ENCODE measurements at places on chromosomes 2 and 18. TPM values are rescaled to one million over a fixed set of nuclear protein-coding genes. Genes with fewer than 3 reads are reported as not detected.

Gene GALNT3
- 0.72 TPM for polyA plus RNA-seq

Gene RDH14
- 24.6 TPM for polyA plus RNA-seq

Gene ARHGAP28
- polyA plus RNA-seq = 25.2 TPM

Gene EPHA4
- 15.1 TPM for polyA plus RNA-seq

Gene KLHL41
- 3,386 TPM for polyA plus RNA-seq

Gene PDK1
- polyA plus RNA-seq = 14.7 TPM

Gene KIF3C
- polyA plus RNA-seq = 9.9 TPM

Gene RESP18
- not detected for polyA plus RNA-seq

Gene ABHD1
- 0.23 TPM for polyA plus RNA-seq

- no peak for DNase-seq
These were observed 177.3 kb downstream of the ANKRD30B start for GRCh38 chr18:14925281-14925709.

DNA sequence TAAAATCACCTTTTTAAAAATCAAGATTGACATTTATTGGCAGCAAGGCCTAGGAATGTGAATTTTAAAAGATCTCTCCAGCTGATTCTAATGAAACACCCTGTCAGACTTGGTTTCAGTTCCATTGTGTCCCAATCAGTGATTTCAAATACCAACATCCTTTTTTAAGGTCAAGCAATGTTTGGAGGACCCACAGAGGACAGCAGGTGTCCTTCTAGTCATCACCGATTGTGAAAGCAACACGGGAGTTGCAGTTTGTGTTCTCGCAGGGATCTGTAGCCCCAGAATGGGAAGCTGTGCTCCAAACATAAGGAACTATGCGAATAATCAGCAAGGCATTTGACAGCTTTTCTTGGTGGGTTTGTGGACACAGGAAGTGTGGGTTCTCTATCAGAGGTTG, 4.5 kb upstream of the KIDINS220 start:
- no peak for DNase-seq

GRCh38 chr2:3110994-3111666, 266.5 kb downstream of the EIPR1 start:
- DNase-seq = no peak

- DNase-seq = no peak
These were observed 27.6 kb downstream of the BCL11A start for GRCh38 chr2:60525899-60526298.

- no peak for DNase-seq
These were observed 148.9 kb downstream of the EN1 start for GRCh38 chr2:118698564-118698963.

All from muscle of leg (tissue), 16 donors.